ENCODE measurements at places on chromosomes 5 and 9.

GRCh38 chr5:157269165-157269671 is 3.3 kb downstream of the CYFIP2 start:
- DNase-seq: peak; percentile 51

GRCh38 chr5:7220156-7220555 is 175.8 kb upstream of the ADCY2 start:
- no peak for DNase-seq

GRCh38 chr9:33044162-33044673 is 19.1 kb downstream of the DNAJA1 start:
- peak; percentile 85 for DNase-seq

GRCh38 chr9:121463026-121463807 is 36.4 kb downstream of the GGTA1 start:
- peak; percentile 10 for DNase-seq

GRCh38 chr9:5566054-5566618 is 55.8 kb downstream of the PDCD1LG2 start:
- no peak for DNase-seq

DNA sequence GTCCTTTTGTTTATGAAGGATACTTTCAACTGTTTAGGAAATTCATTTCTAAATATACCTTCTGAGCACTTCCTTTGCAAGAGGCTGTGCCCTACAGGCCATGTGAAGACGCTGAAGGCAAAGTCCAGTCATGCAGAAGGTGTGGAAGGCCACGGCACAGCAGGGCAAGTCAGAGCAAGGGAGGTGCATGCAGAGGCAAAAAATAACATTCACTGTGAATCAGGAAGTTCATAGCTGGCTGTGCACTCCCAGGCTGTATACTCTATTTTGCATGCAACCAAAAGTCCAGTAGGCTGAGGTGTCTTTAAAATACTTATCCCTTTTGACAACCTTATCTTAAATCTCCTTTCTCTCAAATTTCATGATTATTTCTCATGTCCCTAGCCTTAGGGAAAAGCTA is 50.3 kb downstream of the GNAQ start:
- peak; percentile 5 for DNase-seq

GRCh38 chr9:101462558-101462957 is 27.0 kb upstream of the ALDOB start:
- DNase-seq: no peak

DNA sequence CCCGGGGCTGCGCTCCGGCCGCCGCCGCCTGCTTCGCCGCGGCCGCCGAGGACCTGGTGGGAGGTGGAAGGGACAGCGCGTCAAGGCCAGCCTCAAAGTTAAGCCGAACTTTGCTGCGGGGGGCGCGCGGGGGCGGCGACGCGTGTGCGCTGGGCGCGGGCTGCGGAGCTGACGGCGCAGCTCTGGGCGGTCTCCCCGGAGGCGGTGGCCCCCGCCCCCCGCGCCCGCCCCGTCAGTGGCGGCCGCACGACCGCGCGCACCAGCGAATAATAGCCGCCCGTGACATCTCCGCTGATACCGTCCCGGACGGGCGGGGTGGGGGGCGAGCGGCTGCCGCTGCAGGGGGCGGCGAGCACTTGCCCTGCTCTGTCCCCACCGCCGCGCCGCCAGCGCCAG is 579 bp upstream of the FAM78A start:
- DNase-seq: peak; percentile 58

GRCh38 chr9:81858657-81859430 is 69.4 kb upstream of the SPATA31D4 start:
- DNase-seq: no peak

DNA sequence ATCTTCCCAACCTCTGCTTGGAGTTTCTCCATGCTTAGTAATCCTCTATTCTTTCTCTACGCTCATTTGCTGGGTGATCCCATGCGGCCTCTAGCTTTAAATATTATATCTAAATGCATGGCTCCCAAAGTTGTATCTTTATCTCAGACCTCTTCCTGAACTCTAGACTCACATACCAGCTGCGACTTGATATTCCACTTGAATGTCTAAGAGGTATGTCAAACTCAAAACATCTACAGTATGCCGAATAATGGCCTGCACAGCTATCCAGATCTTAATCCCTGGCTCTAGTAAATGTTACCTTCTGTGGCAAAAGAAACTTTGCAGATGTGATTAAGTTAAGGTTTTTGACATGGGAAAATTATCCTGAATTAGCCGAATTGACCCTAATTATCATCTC is 179.2 kb downstream of the TTC39B start:
- no peak for DNase-seq

Data from activated CD4-positive, alpha-beta T cell treated with anti-CD3 and anti-CD28 coated beads, Interleukin-10, Interleukin-2, amounts not matched to agents 100 ng/mL and 50 ng/mL, durations not matched to agents 16 hours and 8 hours (primary cell).